ENCODE measurements at places on chromosomes 2 and 18.

- DNase-seq = no peak
These were observed 83.7 kb downstream of the PLB1 start for GRCh38 chr2:28579606-28580005.

DNA sequence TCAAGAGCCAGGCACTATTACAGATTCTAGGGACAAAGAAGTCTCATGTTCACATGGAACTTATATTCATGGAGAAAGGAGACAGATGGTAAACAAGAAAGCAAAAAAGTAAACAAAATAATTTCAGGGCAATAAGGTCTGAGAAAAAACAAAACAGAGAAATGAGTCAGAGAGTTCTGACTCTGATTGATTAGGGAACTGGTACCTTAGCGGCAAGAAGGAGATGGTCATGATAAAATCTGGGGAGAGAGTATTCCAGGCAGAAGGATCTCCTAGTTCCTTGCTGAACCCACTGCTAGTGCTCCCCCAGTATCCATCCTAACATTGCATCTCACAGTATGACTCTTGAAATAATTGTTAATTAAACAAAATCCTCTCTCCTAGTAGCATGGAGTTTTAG lies 161.8 kb upstream of the KLF7 start:
- DNase-seq = no peak

GRCh38 chr18:66826211-66826610 lies 222.3 kb upstream of the CDH19 start:
- DNase-seq = no peak

DNA sequence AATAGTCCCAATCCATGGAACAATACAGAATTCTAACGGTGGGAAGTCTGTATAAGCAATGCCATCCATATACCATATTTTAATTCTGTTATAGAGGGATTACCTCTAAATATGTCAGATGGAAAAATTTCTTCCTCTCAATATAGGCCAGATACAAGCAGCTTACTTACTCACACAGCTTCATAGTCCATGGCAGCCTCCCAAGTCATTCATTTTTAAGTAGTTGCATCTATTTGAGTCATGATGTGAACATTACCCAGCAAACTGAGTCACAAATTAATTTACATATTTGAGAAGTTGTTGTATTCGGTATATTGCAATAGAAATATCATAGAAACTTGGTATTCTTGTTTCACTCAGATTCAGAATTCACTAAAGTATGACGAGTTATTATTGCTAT lies 20.3 kb downstream of the TBR1 start:
- peak; percentile 59 for DNase-seq

GRCh38 chr2:226862623-226863022 lies 26.8 kb downstream of the RHBDD1 start:
- no peak for DNase-seq

DNA sequence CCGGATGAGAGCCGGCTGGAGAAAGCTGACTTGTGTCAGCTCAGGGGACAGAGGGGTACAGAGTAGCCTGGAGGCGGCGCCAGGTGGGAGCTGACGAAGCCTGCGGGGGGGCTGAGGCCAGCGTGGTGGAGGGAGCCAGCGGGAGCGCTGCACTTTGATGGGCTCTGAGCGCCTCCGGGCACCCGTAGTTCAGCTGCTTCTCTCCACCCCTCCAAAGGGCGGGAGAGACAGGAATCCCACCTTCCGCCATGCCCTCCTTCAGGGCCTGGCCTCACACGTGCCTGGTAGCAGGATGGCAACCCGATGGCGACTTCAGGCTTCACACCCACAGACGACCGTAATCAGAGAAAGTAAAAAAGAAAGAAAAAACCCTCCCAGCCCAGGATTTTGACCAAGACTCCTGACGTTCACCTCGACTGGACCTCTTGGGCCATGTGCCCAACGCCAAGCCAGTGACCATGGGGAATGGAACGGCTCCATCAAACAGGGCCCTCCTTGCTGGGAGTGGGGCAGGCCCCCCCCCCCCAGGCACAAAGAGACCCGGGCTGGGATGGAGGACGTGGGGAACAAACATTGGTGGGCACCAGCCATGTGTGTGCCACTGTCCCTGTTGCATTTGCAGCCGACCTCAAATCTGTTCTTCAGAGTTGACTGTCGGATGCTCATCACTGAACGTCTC lies 60.7 kb upstream of the ASAP2 start:
- no peak for DNase-seq

- DNase-seq = no peak
These were observed 166.1 kb upstream of the RAB6C start for GRCh38 chr2:129813404-129813803.

- no peak for DNase-seq
These were observed 5.7 kb upstream of the CAPN14 start for GRCh38 chr2:31223026-31223425.

- no peak for DNase-seq
These were observed 99.6 kb upstream of the CTAGE1 start for GRCh38 chr18:22517356-22517755.

- no peak for DNase-seq
These were observed 159.4 kb downstream of the LTBP1 start for GRCh38 chr2:33106115-33106514.
